Stomach (tissue), 19 donors: ENCODE measurements at places on chromosomes 4 and X. TPM values are rescaled to one million over a fixed set of nuclear protein-coding genes. Genes with fewer than 3 reads are reported as not detected.

DNA sequence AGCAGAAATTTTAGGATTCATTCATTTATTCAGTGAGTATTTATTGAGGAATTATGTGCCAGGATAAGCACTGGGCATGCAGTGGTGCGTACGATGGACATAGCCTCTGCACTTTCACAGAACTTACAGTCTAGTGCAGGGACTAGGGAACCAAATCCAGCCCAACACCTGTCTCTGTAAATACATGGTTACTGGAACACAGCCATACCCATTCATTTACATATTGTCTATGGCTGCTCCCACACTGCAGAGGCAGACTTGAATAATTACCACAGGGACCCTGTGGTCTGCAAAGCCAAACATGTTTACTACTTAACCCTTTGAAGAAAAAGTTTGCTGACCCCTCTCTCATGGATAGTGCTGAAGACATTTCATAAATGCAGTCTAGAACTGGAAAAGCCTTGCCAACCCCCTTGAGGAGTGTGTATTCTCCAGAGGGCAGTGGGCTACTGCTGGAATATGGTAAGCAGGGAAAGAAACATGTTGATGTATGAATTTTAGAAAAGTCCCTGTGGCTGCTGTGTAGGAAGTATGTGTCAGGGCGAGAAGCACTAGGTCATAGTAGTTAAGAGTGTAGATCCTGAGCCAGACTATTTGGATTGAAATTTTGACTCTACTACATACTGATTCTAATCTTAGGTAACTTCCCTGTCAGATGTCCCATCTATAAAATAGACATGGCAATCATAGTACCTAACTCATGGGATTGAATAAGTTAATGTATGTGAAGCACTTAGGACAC lies 75.5 kb downstream of the GALNT7 start:
- no peak for DNase-seq

The KANTR gene
- total RNA-seq = 10.6 TPM

- no peak for DNase-seq
Observed at GRCh38 chrX:15718283-15718970, 19.6 kb upstream of the CA5B start.

DNA sequence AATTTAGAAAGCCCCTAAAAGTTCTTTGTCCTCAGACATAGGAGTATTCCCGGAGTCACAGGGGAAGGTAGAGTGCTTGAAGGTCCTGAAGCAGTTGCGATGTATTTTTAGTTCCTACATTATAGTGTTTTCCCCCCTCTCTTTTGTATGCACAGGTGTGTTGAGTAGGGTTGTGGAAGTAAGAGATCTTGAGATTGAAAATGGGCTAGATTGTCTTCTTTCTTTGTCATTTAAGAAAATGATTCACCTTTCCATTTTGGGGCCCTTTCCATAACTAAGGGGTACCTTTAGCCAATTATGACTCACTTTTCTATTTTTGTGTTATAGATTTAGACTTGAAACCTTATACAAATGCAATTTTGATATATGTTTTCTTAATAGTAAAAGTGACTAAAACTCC lies 75.8 kb upstream of the AFF2 start:
- DNase-seq = no peak

GRCh38 chr4:82017680-82018079 lies 356.1 kb downstream of the HNRNPD start:
- DNase-seq = no peak

GRCh38 chr4:119118397-119118796 lies 17.2 kb upstream of the MYOZ2 start:
- DNase-seq = no peak

The EDA gene
- 26.1 TPM for total RNA-seq

GRCh38 chr4:108536577-108536976 lies 83.8 kb upstream of the RPL34 start:
- no peak for DNase-seq

GRCh38 chr4:103415801-103416200 lies 217.7 kb upstream of the CENPE start:
- DNase-seq = no peak

DNA sequence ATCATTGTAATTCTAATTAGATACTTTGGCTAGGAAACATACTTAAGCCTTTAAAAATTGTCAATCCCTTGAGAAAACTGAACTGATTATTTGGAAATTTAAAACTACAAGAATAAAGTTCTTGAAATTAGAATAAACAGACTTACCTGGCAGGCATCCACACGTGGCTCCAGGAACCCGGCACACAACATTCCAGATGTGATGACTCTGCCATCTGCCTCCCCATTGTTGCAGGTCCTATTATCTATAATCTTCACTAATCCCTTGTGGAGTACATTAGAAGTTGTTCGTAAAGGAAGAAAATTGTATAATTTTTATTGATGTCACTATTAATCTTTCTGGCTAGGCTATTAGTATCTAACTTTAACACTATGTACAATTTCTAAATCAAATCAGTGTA lies 16.2 kb upstream of the GNRHR start:
- DNase-seq = no peak

- no peak for DNase-seq
Observed at GRCh38 chrX:46257451-46257879, 287.8 kb downstream of the ZNF674 start.

The DKK2 gene
- total RNA-seq = not detected

GRCh38 chr4:188439641-188440311 lies 300.5 kb downstream of the TRIML1 start:
- peak; percentile 32 for DNase-seq

The COL25A1 gene
- total RNA-seq = not detected
